T-cell (primary cell): ENCODE measurements at places on chromosomes 6 and 20. TPM values are rescaled to one million over a fixed set of nuclear protein-coding genes. Genes with fewer than 3 reads are reported as not detected.

DNA sequence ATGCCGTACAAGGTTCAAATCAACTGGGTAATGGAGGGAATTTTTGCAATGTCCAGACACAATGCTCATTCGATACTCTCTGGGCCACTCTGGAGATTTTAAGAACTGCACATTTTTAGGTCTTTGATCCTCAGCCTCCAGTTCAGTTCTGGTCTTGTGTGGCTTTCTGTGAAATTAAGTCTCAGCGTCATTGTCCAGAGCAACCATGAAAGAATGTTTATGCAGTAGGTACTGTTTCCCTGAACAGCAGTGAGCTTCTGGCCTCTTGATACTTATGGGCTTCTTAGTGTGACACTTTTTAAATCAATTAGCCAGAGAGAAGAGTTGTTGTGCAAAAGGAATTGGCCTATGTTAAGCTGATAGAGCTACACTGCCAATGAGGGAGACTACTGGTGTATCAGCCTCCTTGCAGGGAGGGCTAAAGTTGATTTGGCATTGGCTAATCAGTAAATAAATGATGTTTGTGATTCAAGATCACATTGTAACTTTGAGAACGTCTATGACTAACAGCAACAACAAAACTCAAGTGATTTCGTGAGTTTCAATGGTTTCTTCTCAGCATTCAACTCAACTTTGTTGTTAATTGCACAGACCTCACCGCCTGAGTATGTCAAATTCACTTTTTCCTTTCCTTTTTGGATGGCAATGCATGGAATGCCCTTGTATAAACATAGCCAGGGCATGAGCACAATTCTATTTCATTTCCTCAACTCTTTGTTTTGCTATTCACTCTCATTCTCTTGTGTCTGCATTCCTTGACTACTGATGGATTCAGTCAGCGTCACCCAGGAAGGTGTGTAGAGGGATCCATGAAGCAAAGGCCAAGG, 85.1 kb downstream of the GJA1 start:
- no peak for DNase-seq

- DNase-seq: no peak
Observed at GRCh38 chr20:40686893-40687292, 2.1 kb downstream of the MAFB start.

GRCh38 chr6:55290736-55291135, 36.5 kb upstream of the GFRAL start:
- DNase-seq: no peak

The FNDC1 gene
- total RNA-seq: not detected

- DNase-seq: no peak
Observed at GRCh38 chr20:21053002-21053762, 53.0 kb downstream of the LINC00237 start.

The GTSF1L gene
- total RNA-seq: not detected

DNA sequence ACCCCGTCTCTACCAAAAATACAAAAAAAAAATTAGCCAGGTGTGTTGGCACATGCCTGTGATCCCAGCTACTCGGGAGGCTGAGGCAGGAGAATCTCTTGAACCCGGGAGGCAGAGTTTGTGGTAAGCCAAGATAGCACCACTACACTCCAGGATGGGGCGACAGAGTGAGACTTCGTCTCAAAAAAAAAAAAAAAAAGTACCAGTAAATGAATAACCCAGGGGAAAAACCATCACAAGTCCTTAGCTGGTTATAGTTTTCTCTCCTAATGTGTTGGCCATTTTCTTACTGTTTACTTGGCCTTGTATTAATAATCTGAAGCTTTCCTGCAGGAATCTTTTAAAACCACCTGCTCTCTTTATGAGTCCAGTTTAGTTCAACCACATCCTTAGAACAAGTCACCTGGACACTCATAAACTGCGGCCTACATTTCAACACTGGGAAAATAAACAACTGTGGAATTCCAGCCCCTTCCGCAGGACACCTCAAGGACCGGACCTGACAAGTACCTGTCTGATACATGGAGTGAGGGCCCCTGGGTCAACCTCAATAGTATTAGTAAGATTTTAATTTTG, 102.6 kb downstream of the ATP9A start:
- no peak for DNase-seq

The HAO1 gene
- total RNA-seq: not detected

The TCF21 gene
- total RNA-seq: 0.12 TPM

GRCh38 chr20:62190639-62191411, 8.0 kb downstream of the MTG2 start:
- no peak for DNase-seq

The TRIM10 gene
- total RNA-seq: not detected

The ZSCAN23 gene
- total RNA-seq: 1.3 TPM

The SH3BGRL2 gene
- 2.2 TPM for total RNA-seq

The SRMS gene
- total RNA-seq: not detected

The MMP24 gene
- 0.16 TPM for total RNA-seq

GRCh38 chr20:10463622-10464021, 28.5 kb downstream of the SLX4IP start:
- no peak for DNase-seq

The MACROD2 gene
- total RNA-seq: 0.23 TPM

The CDH4 gene
- total RNA-seq: 0.26 TPM

DNA sequence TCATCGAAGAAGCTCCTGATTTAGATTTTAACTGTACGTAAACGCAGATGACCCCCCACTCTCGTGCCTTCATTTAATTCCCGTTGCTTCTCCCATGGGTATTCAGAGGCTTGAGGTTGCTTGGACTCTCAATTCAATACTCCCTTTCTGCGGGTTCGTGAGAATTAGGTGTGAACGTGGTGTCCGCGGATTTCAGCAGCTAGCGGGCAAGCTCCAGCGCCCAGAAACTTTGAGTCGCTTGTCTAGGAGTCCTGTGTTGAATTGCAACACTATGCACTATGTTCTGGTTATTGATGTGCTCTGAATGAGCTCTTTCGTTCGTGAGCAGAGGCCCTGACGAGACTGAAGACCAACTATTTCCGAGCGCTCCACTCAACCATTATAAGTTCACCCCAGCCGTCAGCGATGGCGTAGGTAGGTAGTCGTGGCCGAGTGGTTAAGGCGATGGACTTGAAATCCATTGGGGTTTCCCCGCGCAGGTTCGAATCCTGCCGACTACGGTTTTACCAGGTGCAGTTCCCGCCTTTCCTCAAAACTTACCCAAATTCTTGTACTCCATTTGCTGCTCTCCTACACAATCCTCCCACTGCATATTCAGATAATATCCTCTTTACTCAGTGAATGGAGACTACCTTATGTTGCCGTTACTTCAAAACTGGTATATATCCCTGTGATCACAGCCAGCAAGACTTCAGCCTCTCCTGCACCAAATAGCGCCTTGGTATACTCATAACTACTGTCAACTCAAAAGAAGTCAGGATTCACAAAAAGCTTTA, 72.6 kb upstream of the ZNF184 start:
- no peak for DNase-seq

The FILIP1 gene
- total RNA-seq: 0.09 TPM

GRCh38 chr6:12785301-12785700, 68.7 kb downstream of the PHACTR1 start:
- DNase-seq: no peak

- no peak for DNase-seq
Observed at GRCh38 chr20:54680872-54681619, 205.7 kb downstream of the DOK5 start.

GRCh38 chr6:107822176-107823046, 1.7 kb downstream of the SCML4 start:
- peak; percentile 58 for DNase-seq

GRCh38 chr6:83708546-83708969, 343 bp downstream of the SNAP91 start:
- no peak for DNase-seq

GRCh38 chr6:169236988-169237387, 16.7 kb downstream of the THBS2 start:
- no peak for DNase-seq

DNA sequence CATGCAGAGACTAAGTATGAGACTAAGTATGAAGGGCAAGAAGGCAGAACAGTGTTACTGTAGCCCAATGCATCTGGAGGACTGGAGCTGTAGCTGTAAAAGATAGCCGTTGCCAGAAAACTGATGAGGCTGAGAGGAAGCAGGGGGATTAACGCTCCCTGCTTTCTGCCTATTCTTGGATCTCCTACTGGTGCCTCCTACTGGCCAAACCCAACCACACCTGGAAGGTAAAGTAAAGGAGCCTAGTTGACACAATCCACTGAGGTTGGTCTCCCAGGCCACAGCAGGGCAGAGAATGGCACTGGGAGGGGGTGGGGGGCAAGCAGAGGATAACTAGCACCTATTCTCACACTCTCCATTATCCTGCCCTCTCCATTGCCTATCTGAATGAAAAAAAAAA, 105.0 kb upstream of the MRPS10 start:
- no peak for DNase-seq

- DNase-seq: no peak
Observed at GRCh38 chr6:397604-398003, 6.1 kb downstream of the IRF4 start.

The HLA-G gene
- total RNA-seq: 1.2 TPM

DNA sequence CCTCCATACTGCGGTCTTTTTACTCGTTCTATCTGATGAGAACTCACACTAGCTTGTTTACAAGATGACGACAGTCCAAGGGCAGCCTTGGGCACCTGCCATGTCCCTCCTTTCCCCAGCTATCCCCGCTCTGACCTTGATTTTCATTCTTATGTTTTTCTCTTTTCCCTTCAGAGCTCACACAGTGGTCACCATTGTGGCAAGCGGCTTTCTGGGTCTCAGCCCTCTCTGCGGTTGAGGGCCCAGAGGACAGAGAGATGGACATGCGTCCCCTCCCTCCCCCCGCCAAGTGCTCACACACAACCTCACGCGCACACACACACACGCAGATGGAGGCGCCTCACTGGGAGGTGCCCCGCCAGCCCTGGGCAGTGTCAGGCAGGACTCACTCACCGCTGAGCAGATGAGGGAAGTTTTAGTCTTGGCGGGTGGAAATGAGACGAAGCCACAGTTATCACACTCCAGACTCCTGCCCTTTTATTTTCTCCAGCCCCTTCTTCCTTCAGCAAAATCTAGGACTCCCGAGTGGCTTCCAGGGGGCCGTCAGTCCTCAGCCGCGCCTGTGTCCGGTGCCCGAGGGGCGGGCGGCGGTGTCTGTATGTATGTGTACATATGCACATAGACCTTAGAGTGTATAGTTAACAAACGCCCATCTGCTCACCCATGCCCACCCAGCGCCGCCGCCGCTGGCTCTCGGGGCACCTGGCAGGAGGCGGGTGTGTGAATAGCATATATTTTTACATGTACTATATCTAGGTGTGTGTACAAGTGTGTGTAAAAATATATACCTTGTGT, 13.8 kb upstream of the MYL9 start:
- no peak for DNase-seq

DNA sequence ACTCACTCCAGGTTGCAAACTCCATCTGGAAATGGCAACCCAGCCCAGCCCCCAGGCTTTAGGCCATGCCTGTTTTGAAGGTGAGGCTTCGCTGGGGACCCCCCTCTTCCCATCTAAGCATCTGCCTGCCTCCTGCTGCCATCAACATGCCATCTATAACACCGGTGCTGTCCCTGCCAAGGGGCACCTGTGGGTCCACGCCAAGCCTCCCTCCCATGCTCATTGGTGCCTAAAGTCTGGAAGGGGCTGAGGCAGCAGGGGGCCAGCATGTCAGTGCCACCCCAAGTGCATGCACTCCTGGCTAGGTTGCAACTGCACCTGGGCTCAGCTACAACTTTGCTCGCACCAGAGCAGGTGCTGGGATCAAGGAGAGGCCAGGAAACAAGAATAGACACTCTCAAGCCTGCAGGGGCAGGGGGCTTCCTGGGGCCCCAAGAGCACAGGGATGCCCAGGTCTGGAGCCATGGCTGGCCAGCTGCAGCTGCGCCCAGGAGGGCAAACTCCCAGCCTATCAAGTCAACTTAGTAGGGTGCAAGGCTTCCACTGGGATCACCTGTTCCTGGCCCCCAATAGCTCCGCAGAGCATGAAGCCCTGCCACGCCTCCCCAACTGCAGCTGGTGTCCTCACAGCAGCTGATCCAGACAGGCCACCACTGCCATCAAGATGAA, 151.3 kb upstream of the HSF2 start:
- DNase-seq: no peak

The MYT1 gene
- 0.06 TPM for total RNA-seq

DNA sequence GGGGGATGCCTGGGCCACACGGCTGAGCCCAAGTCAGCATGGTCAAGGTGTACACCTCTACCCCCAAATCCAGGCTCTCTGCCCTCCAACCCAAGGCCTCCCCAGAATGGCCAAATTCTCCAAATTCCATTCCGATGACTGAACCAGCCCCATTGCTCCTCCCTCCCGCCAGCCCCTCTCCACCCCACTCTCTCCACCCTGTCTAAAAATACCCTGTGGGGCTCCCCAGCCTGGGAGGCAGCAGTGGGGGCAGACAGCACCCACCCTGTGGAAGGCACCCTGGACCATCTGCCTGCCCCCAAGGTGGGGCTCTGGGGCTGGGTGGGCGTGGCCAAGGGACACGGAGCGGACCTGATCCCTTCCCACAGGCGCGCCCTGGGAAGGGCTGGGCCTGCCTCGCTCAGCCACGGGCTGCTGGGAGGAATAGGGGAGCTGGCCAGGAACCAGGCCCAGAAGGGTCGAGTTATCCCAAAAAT, 11.4 kb downstream of the TEAD3 start:
- no peak for DNase-seq

DNA sequence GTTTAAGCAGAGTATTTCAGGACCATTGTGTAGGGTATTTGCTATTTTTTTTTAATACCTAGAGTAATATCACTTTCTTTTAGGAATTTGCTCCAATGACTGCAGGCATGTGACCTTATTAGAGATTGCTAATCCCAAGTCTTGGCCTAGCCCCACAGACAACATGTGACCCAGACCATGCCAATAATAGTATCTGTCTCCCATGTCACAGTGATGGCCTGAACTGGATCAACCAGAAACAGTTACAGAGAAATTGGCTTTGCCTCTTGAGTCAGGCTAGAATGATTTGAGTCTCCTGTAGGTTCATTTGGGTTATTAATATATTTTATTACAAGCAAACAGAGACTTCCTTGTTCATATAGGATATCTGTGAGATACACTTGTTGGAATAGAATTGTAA, 116.8 kb downstream of the DNAH8 start:
- DNase-seq: no peak

GRCh38 chr6:137573739-137574138, 79.5 kb upstream of the OLIG3 start:
- no peak for DNase-seq

GRCh38 chr20:2101057-2101864, at the start of gene STK35:
Gene STK35 (plus strand): TSS chr20:2101827. CDS start chr20:2101882, 55 bp downstream.
- no peak for DNase-seq

DNA sequence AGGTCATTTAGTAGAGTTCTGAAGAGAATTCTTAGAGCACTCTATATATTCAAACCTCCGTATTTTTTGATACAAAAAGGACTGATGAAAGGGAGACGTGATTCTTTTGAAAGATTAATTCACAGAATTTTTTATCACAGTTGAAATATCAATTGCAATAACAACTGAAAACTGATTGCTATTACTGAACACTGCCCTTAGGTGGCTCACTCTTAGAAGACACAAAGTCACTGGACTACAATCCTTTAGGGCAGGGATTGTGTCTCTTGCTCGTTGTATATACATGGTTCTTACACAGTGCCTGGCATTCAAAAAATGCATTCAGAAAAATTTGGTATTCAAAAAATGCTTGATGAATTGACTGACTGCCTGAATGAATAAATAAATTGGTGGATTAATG, 17.1 kb upstream of the CALHM6 start:
- no peak for DNase-seq
